Stimulated activated CD8-positive, alpha-beta memory T cell treated with anti-CD3 and anti-CD28 coated beads, Interleukin-7, amount 100 ng/mL, for 1 hour (primary cell): ENCODE measurements at places on chromosomes 1 and 21.

DNA sequence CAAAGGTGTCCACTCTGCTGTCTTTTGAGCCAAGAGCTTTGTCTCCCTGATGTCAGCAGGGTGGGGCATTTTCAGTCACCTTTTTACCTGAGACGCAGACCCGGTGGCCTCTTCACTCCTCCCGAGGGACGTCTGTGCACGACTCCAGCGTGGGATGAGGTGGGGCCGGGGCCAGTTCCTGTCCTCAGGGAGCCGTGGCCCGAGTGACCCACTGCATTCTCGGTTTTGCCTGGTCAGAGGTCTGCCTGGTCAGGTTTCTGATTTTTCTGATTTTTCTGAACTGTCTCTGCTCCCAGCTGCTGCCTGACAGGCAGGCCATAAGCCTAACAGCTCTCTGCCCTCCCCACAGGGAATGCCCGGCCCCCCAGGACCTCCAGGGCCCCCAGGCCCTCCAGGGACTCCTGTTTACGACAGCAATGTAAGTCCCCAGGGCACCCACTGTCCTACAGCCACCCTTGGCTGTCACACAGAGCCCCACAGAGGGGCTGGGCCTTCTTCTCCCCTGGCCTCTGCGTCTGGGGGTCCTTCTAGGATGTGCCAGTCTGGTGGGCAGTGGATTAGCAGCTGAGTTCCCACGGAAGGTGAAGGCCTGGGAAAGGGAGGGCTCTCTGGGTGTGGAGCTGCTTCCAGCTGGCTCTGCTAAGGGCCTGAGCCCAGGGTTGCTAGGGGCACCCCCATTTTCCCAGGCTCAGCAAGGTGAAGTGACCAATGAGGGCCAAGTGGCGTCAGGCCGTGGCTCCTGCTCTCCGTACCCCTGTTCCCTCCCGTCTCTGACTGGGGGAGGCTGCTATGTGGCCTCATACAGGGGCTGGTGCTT, 45.9 kb downstream of the SLC19A1 start:
- DNase-seq: no peak

DNA sequence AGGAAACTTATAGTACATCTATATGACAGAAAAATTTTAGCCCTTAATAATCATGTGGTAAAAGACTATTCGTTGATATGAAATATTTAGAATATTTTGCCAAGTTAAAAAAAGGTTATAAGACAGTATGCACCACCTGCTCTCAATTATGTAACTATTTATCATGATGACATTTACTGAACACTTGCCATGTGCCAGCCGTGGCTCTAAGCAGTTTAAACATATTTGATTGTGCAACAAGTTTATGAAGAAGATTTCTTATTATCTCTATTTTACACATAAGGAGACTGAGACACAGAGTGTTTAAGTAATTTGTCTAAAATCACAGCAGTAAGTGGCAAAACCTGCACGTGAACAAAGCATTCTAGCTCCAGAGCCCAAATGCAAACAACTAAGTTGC, 199.3 kb upstream of the JUN start:
- no peak for DNase-seq

GRCh38 chr1:153796786-153797659, 21.8 kb downstream of the SLC27A3 start:
- DNase-seq: peak; percentile 77

- DNase-seq: peak; percentile 85
These were observed at the start of gene USP33 for GRCh38 chr1:77759071-77760028. USP33 (minus strand) TSS chr1:77759852; CDS start chr1:77741697, 18,155 bp downstream.

DNA sequence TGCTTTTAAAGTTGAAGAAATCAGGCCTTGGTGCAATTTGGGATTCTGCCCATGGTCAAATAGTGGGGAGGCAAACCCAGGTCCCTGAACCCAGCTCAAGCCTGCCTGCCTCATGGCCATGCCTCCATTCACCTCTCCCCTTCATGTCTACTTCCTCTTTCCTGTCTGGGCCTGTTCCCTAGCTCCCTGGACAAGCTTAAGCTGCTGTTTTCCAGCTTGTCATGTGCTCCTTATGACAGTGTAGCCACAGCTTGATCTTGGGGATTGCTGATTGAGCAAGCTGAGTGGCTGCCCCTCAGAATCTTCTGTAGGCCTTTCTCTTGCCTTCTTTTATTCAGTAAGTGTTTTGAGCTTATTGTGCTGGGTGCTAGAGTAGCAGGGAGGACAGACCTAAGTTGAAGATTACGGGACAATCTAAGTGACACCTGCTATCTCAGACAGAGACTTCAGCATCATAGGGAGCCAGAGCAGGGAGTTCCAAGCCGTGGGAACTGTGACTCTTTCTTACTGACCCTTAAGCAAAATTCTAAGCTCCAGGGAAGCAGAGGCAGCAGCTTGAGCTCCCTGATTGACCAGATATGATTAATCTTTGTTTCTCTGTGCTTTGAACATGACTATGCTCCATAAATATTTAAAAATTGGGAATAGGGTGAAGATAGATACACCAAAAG, 520 bp upstream of the MR1 start:
- DNase-seq: no peak

GRCh38 chr1:153728305-153729066, 636 bp downstream of the INTS3 start:
- DNase-seq: peak; percentile 8

DNA sequence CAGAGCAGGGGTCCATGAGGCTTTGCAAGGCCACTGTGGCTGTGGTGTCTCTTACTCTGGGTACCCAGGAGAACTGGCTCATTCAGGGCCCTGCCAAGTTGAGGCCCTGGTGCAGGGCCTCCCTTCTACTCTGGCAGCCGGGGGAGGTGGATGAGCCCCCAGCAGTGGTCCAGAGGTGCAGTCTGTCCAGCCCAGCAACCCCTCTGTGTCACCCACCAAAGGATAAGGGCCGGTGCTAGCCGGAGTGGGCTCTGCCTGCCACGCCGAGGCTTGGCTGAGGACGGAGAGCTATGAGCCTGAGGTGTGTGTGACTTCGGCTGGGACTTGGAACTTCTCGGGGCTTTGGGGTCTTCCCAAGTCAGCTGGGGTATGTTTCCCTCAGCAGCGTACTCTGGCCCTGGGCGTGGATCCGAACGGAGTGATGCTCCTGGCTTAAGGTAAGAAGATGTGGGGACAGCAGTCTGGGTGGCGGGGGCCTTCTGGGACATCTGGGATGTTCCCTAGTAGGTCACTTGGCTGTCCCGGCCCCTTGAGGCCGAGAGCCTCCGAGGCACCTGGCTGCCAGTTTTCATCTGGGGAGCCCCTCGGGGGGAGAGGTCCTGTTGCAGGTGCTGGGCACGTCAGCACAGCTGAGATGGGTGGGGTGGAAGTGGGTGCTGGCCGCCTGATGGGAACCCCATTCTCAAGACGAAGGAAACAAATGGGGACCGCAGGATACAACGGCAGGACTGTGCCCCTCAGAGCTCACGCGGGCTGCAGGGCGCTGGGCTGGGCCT, 25.9 kb downstream of the RUNX3 start:
- DNase-seq: no peak

DNA sequence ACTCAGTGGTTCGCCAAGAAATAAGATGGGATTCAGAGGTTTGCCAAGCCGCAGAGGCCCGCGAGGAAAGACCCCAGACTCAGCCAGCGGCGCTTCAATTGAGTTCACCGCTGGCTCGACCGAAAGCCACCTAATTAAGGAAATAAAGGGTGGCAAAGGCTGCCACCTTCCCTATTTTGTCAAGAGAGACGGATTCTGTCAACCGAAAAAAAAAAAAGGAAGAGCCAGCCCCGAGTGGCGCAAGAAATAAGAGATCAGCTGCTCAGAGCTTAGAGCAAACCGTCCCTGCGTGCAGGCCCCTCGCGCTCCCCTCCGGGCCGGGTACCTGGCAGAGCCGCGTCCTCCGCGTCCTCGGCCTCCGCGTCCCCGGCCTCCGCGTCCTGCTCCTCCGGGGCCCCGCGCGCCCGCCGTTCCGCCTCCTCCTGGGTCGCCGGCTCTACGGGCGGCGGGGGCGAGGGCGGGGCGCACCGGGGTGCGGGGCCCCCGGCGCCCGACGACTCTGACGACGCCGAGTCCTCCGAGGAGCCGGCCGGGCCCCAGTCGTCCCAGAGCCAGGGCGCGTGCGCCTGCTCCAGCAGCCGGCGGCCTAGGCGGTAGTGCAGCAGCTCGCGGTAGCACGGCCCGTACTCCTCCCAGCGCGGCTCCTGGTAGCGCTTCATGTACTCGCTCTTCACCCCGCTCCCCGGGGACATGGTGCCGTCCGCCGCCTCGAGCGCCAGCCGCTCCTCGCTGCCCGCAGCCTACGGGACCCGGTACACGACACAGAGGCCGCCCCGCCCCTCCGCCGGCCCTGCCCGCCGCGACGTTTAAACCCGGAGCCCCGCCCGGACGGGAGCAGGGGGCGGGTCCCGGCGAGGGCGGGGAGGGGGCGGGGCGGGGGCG, 832 bp downstream of the CCSAP start:
- DNase-seq: peak; percentile 62

DNA sequence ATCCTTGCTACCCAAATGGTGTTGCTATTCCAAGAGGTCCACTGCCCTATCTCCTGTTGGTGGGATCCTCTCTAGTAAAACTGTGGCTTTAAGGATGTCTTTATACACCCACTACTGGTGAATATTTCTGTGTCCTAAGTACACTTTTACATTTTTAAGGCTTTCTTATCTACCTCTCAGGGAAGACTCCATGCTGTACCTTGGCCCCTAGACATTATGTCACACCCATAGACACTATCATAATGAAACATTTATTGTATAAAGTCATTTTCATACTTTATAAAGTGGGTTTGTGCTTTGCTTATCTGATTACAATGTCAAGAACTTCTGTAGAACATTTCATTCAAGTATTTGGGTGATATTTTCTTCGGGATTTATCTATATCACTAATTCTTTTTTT, 270.3 kb upstream of the SNX7 start:
- no peak for DNase-seq

GRCh38 chr1:59006289-59006658, 222.4 kb upstream of the JUN start:
- no peak for DNase-seq

GRCh38 chr1:162011337-162012012, 12.2 kb downstream of the OLFML2B start:
- DNase-seq: no peak

GRCh38 chr1:63408331-63408730, 40.9 kb downstream of the ALG6 start:
- DNase-seq: no peak

GRCh38 chr1:6545276-6546112, 8.8 kb downstream of the NOL9 start:
- no peak for DNase-seq

- DNase-seq: no peak
These were observed 34.5 kb upstream of the C21orf91 start for GRCh38 chr21:17853393-17854275.

DNA sequence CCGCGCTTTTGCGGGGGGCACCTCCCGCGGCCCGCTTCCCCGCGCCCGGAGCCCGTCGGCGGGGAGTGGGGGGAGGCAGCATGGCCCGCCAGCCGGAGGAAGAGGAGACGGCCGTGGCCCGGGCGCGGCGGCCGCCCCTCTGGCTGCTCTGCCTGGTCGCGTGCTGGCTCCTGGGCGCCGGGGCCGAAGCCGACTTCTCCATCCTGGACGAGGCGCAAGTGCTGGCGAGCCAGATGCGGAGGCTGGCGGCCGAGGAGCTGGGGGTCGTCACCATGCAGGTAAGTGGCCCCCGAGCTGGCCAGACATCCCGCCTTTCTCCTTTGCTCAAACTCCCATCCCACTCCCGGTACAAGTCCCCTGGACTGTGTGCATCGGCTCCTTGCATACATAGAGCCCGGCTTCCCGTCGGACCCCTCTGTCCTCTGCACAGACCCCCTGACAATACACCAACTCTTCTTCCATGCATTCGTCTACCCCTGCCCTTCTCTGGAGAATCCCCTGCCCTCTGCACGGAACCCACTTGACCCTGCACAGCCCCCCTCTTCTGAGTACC, 812 bp downstream of the CACHD1 start:
- no peak for DNase-seq

DNA sequence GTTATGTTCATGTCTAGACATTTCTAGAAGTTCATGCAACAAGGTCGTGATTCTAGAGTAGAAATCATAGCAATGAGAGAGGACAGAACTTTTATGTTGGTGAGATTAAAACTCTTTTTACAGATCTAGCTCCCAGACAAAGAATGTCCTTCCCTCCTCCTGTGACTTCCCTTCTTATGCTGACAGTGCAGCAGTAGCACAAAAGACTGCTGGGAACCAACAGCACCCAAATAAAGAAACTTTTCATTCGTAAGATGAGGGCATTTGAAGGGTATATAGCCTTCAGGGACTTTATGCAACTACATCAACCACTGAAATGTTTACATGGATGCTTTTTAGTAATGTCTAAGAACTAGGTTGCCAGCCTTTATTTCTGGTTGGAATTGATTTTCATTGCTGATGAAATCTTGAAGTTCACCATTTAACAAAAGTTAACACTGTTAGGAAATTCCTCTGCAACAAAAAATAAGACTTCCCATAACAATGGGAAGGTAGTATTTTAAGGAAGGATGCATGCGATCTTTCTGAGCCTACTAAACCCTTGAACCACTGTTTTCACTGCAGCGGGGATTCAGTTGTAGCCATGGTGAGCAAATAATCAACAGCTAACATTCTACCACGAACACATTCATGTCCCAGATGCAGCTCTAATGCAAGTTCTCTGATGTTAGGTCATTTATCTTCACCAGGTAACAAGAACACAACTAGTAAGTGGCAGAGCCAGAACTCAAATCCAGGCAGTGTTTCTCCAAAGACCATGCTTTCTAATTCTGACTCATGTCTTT, 672.8 kb downstream of the PTPRC start:
- no peak for DNase-seq

- DNase-seq: no peak
These were observed 88.0 kb downstream of the MT1HL1 start for GRCh38 chr1:236916131-236916800.

DNA sequence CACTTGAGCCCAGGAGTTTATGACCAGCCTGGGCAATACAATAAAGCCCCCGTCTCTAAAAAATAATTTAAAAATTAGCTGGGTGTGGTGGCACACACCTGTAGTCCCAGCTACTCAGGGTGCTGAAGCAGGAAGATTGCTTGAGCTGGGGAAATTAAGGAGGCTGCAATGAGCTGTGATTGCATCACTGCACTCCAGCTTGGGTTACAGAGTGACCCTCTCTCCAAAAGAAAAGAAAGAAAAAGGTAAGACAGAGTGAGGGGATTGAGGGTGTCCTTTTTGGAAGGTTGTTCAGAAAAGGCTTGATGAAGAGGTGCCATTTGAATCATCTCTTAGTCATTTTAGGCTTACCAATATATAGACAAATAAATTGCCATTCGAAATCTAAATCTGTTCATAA, 4.0 kb upstream of the SRRM1 start:
- no peak for DNase-seq

- DNase-seq: no peak
These were observed 127.2 kb downstream of the NAV1 start for GRCh38 chr1:201666102-201666501.

DNA sequence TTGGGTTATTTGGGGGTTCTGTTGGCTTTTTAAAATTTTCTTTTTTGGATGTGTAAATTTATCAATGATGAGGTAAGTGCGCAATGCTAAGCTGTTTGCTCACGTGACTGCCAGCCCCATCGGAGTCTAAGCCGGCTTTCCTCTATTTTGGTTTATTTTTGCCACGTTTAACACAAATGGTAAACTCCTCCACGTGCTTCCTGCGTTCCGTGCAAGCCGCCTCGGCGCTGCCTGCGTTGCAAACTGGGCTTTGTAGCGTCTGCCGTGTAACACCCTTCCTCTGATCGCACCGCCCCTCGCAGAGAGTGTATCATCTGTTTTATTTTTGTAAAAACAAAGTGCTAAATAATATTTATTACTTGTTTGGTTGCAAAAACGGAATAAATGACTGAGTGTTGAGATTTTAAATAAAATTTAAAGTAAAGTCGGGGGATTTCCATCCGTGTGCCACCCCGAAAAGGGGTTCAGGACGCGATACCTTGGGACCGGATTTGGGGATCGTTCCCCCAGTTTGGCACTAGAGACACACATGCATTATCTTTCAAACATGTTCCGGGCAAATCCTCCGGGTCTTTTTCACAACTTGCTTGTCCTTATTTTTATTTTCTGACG, 3.1 kb downstream of the OLIG2 start:
- no peak for DNase-seq
